ENCODE measurements at places on chromosomes 7 and 10. TPM values are rescaled to one million over a fixed set of nuclear protein-coding genes. Genes with fewer than 3 reads are reported as not detected.
A peak's percentile ranks its signal among the peaks of the same experiment; 100 is the strongest.

The CPA2 gene
- polyA plus RNA-seq: 0.34 TPM

The CFAP58 gene
- 0.35 TPM for polyA plus RNA-seq

The AASS gene
- polyA plus RNA-seq: 49.5 TPM

The LRIT1 gene
- polyA plus RNA-seq: not detected

The HPSE2 gene
- 0.87 TPM for polyA plus RNA-seq

The ASB13 gene
- 27.1 TPM for polyA plus RNA-seq

The LIPN gene
- polyA plus RNA-seq: not detected

The PRPF18 gene
- polyA plus RNA-seq: 28.9 TPM

The SEMA3A gene
- 11.1 TPM for polyA plus RNA-seq

The PAX4 gene
- not detected for polyA plus RNA-seq

The PI4K2A gene
- 22.1 TPM for polyA plus RNA-seq

The GNAT3 gene
- polyA plus RNA-seq: not detected

The INA gene
- polyA plus RNA-seq: 1.1 TPM

The ENTPD1 gene
- polyA plus RNA-seq: 19.8 TPM

The HKDC1 gene
- polyA plus RNA-seq: 16.0 TPM

The PDZD8 gene
- 41.0 TPM for polyA plus RNA-seq

The LRRC18 gene
- polyA plus RNA-seq: 0.13 TPM

GRCh38 chr10:60309371-60309770 lies 80.3 kb downstream of the ANK3 start:
- DNase-seq: no peak

GRCh38 chr10:62964026-62964425 lies 147.9 kb upstream of the EGR2 start:
- no peak for DNase-seq

DNA sequence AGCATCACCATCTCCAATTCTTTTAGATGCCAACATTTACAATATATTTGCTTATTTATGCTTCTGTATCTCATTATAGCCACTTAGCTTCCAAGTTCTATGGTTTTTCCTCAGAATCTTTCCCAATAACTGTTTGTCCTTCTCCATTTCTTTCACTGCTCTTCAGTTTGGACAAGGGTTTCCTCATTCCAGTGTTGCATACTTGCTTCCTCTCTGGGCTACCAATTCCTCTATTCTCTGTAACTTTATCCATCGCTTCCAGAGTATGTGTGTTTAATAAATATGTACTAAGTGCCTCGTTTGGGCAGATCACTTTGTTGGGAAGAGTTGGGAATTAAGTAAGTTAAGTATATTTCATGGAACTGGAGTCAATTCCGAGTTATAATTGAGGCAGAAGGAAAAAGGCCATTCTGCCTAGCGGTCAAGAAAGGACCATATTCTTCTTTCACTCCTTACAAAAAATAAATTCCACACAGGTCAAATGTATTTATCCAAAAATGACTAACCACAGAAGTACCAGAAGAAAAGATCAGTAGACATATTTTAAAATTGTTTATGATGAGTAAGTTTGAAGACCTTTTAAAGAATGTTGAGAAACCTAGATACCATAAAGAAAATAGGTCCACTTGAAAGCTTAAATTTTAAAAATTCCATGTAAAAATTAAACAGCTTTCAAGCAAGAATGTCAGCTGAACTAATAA lies 10.8 kb downstream of the STAMBPL1 start:
- DNase-seq: no peak

- no peak for DNase-seq
These were observed 4.0 kb upstream of the PANK1 start for GRCh38 chr10:89649051-89649450.

DNA sequence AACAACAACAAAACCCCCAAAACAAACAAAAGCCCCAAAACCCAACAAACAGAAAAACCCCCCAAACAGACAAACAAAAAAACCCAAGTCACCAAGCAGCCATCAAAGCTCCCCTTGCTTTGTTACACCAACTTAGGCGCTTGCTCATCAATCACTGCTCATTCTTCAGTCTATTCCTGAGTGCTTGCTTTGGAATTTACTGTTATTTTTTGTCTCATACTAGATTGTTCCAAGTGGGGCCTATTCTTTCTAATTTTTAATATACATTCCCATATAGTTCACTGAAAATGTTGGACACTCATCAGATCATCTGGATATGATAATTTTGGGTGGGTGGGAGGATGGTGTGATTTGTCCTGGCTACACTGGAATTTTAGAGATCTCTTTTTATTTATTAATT lies 126.0 kb upstream of the JCAD start:
- no peak for DNase-seq

- no peak for DNase-seq
These were observed at the start of gene SMARCD3 for GRCh38 chr7:151248346-151249033. Gene SMARCD3, minus strand, starts transcription at chr7:151248694. Its CDS starts 132 bp downstream, at chr7:151248562.

DNA sequence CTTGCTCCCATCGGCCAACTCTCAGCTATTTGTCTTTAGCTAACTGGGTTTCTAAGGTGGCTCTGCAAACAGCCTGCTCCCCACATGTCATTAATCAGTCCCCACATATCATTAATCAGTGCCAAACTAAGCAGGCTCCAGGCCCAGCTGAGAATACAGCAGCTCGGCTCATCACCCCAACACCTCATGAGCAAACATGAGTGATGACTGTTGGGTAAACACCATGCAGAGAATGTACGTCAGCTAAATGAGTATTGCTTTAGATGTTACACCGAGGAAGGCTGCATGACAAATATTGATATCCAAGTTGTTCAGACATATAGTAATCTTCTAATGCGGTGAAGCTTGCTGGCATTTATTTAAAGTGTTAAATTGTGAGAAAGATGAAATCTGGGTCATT lies 187.5 kb upstream of the AOAH start:
- DNase-seq: no peak

- no peak for DNase-seq
These were observed 588.6 kb upstream of the LRRTM3 start for GRCh38 chr10:66337211-66337610.

GRCh38 chr7:92343714-92344113 lies 97.9 kb downstream of the ANKIB1 start:
- no peak for DNase-seq

DNA sequence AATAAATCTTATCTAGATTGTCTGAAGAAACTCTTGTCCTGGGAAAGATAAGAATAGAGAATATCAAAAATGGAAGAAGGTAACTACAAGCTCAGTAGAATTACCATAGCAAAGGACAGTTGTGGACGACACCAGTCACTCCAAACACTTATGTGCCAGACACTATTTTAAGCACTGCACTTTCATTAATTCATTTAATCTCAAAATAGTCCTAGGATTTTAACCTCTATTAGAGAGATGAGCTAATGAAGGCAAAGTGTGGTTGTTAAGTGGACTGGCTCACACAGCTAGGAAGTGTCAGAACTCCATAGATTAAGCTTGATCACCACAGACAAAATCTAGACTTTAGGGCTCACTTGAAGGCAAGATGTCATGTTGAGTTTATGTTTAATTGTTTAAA lies 168.9 kb downstream of the CDC14C start:
- no peak for DNase-seq

DNA sequence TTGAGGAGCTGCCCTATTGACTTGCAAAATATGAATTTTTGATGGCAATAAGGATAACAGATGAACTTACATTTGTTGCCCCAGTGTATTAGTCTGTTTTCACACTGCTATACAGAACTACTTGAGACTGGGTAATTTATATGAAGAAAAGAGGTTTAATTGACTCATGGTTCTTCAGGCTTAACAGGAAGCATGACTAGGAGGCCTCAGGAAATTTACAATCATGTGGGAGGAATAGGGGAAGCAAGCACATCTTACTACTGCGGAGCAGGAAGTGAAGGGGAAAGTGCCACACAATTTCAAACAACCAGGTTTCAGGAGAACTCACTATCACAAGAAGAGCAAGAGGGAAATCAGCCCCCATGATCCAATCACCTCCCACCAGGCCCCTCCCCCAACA lies 57.9 kb downstream of the ZNF22 start:
- no peak for DNase-seq

- no peak for DNase-seq
These were observed 56.3 kb upstream of the YAE1 start for GRCh38 chr7:39509912-39510311.

GRCh38 chr7:780516-780915 lies 51.8 kb upstream of the SUN1 start:
- DNase-seq: no peak

DNA sequence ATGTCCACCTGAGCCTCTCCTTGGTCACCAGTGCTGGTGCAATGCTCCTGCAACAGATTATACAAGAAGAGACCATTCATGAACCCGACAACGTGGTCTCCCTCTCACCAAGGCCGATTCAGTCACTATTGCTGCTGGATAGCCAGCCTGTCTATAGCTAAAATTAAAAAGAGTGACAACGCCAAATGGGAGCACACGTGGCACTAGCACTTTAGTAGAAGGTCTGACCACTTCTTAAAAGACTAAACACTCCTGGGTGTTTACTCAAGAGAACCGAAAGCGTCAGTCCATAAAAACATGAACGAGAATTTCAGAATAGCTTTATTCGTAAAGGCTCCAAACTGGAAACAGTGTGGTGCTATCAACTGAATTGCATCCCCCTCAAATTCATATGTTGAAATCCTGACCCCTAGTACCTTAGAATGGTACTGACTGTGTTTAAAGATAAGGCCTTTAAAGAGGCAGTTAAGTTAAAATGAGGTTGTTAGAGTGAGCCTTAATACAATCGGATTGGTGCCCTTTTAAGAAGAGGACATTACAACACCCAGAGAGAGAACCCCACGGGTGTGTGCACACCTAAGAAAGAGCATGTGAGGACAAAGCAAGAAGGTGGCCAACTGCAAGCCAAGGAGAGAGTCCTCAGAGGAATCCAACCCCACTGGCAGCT lies 4.4 kb upstream of the GALNTL5 start:
- DNase-seq: no peak

GRCh38 chr10:132149271-132149670 lies 37.5 kb upstream of the DPYSL4 start:
- no peak for DNase-seq

DNA sequence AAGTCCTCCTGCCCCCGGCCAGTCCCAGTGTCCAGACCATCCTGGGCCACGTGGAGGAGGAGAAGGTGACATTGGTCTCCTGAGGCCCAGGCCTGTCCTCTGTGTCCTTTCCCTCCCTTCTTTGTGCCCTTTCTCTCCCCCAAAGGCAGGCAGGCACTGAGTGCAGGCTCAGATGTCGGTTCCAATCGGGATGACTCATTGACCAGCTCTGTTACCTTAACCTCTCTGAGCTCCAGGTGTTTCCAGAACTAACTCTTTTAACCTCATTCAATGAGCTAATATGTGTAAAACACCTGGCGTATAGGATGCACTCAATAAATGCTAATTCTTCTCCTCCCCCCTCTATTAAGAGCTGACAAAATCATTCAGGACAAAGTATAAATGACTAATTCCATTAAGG lies 25.7 kb downstream of the MACROH2A2 start:
- DNase-seq: no peak

GRCh38 chr7:32462977-32463376 lies 27.2 kb downstream of the LSM5 start:
- no peak for DNase-seq

- no peak for DNase-seq
These were observed 213.6 kb upstream of the TBX20 start for GRCh38 chr7:35467456-35467978.

DNA sequence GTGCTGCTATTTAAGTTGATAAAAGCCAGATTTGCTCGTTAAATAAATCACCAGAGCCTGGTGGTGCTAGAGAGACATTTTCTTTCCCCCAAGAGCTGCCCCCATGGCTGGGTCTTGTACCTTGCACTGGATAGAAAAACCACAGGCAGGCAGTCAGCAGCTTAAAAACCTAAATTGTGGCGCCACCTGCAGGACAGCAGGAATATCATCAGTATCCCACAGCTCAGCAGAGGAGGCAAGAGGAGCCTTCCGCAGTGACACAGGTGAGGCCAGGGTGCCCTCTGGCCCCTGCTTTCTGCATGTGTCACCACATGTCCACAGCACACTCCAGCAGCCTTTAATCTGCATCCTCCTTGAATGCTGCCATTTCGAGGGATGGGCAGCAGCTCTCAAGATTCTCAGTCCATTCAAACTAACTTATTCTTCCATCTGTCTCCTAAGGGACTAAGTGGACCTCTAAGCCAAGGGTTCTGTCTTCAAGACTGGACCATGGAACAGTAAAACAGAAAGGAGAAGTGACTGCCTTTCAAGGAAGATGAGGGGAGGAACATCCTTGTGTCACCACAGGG lies 4.5 kb upstream of the PLXNA4 start:
- DNase-seq: peak; percentile 78

GRCh38 chr10:125880719-125881118 lies 373 bp downstream of the DHX32 start:
- DNase-seq: no peak

DNA sequence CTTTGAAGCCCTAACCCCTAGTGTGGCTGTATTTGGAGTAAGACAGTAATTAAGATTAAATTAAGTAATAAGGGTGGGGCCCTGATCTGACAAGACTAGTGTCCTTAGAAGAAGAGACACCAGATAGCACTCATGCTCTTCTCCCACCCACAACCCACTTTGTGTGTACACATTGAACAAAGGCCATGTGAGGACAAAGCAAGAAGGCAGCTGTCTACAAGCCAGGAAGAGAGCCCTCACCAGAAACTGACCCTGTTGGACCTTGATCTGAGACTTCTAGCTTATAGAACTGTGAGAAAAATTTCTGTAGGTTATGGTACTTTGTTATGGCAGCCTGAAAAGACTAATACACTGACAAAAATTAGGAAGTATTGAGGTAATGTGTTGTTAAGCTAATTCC lies 59.8 kb downstream of the ZFAND4 start:
- DNase-seq: no peak

GRCh38 chr7:131797841-131798240 lies 241.4 kb upstream of the PODXL start:
- DNase-seq: no peak

GRCh38 chr7:68192941-68193340 lies 1196.3 kb downstream of the TYW1 start:
- no peak for DNase-seq

- no peak for DNase-seq
These were observed 41.3 kb downstream of the PAPOLB start for GRCh38 chr7:4820405-4820966.

GRCh38 chr10:86344714-86345161 lies 21.9 kb downstream of the GRID1 start:
- no peak for DNase-seq

GRCh38 chr7:136326045-136326609 lies 349.0 kb upstream of the MTPN start:
- DNase-seq: no peak

DNA sequence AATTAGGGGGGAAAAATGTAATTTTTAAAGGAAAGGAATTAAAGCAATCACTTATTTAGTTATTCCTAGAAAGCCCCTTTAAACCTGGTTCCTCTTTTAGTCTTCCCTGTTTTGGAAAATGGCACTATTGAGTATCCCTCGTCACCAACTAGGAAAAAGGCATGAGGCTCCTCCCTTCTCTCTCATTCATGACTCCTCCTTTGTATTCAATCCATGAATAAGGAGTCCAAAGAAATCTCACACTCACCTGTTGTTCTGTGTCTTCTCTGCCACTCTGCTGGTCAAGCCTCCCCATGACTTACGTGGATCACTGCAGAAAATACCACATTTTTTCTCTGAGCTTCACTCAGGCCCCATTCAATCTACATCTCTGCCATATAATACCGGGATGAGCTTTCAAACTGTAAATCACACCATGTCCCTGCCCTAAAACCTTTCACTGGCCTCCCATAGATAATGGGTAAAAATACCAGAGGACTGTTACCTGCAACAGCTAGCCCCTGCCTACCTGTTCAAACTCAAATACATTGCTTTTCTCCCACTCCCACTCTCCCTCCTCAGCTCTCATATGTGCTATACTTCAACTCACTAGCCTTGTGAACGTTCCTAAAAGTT lies 5.5 kb upstream of the VWDE start:
- DNase-seq: no peak

GRCh38 chr7:157310676-157311185 lies 26.1 kb upstream of the DNAJB6 start:
- DNase-seq: no peak
